Suppressor macrophage treated with lipopolysaccharide for 4 hours (primary cell): ENCODE measurements at places on chromosomes 12 and 14.

GRCh38 chr12:126147321-126147720, 1082.1 kb downstream of the AACS start:
- DNase-seq: no peak

GRCh38 chr12:57726884-57727757, 11.4 kb downstream of the AGAP2 start:
- DNase-seq: no peak

DNA sequence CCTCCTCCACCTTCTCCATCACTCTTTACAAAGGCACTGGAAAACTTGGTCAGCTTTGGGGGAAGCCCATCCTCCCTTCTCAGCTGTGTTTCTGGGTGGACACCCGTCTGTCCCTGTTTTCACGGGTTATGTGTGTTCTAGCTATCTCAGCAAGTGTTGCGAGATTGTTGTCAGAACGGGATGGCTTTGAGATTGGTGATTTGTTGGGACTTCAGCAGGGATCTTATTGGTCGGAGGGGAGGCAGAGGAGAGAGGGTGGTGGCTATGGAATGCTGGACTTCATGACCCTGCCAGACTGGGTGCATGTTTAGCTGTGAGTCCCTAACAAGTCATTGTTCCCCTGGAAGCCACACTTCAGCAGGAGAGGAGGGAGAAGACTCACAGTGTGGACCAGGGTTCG, 2.1 kb downstream of the USP5 start:
- DNase-seq: no peak

DNA sequence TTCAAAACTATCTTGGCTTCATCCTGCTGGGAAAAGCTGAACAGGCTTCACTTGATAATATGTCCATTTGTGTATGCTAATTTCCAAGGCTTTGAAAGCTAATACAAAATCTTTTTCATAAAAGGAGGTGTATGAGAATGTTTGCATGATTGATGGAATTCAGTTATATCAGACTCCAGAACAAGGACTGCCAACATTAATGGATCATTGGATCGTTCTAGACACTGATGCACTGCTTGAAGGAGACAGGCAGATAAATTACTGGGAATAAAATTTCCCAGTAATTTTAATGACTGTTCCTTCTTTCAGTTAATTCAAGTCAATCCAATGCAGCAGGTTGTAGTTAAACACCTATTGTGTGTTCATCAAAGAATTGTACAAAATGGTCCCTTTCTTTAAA, 466 bp downstream of the GPRC5D start:
- no peak for DNase-seq

- DNase-seq: no peak
Measured at GRCh38 chr14:59588101-59588500, 11.5 kb upstream of the CCDC175 start.

- peak; percentile 52 for DNase-seq
Measured at GRCh38 chr14:105067140-105067968, 2.1 kb upstream of the GPR132 start.

DNA sequence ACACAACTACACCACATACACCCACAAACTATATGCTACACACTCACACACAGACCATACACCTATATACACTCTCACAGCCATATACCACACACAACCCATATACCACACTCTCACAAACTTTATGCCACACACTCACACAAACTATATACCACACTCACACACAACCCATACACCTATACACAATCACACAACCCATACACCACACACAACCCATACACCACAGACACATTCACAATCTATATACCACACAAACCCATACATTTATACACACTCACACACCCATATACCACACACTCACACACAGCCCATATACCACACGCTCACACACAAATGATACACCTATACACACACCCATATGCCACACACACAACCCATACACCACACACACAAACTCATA, 163.3 kb downstream of the TMEM121 start:
- DNase-seq: no peak

DNA sequence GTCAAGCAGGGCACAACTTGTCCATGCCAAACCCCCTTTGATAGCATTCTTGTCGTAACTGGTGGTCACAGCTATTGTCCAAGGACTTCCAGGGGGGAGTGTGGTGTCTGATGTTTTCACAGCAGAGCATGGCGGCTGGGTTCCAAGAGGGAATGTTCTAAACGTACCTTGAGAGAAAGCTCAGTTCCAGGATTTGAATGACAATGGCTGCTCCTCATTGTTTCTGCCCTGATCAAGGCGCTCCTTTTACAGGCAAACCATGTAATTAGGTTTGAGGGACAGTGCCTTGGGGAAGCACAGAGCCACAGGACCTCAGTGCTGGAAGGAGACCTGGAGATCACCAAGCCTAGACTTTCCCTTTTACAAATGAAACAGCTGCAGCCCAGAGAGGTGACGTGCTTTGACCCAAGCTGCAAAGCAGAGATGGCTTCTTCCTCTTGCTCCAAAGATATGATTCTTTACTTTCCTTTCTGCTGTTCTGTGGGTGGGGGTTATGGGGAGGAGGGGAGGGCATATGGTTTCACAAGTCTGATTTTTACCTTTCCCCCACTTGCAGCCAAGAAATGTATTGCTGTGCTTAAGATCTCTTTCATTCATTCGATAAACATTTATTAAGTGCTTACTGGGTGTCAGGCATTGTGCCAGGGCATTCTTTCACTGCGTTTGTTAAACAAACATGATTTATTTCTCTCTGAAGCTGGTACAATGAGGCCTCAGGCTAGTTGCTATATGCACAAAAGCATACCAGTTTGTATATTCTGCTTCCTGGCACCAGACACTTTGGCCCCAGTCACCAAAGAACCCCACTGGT, 172.8 kb downstream of the KTN1 start:
- no peak for DNase-seq

DNA sequence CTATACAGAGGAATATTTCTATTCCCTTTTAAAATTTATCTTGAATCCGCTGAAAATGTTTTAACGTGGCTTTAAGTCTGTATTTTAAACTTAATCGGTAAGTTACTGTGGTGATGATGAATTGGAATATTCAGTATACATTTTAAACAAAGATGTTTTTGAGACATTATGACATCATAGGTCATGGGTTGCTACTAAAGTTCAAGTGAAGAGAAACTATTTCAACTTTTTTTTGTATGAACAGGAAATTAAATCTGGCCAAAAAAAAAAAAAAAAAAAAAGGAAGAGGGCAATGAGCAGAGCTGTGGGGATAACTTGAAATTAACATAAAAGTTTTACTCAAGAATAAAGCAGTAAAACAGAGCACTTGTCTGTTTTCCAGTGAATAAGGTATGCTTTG, 109.0 kb downstream of the PLEKHA5 start:
- peak; percentile 65 for DNase-seq

- peak; percentile 19 for DNase-seq
Measured at GRCh38 chr12:89461190-89461589, 63.4 kb downstream of the GALNT4 start.

DNA sequence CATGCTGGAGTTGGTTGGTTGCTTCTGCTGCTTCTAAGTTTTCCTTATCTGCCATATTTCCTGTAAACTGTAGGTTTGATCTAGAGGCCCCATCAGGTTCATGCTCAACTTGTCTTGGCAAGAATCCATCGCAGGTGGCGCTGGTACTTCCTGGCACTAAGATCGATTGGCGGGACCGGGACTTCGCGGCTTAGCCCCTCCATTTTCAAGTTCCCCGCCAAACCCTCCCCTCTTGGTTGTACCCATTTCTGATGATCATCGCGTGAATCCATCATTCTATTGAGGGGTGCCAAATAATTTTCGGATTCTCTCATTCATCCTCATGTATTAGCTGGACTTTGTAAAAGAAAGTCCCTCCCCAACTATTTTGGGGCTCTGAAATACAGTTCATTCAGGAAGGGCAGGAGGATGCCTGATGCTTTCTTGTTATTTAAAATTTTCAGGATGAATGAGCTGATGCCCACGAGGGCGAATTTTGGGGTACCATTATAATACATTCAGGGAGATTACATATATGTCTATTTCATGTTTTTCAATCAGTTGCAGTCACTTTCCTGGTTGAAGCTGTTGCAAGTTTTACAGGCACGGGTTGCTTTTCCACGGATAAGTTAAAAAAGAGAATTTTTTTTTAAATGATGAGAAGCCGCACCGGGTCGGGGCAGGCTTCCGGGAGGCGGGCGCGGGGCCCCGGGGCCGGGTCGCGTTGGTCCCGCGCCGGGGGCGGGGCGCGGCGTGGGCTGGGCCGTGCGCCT, 395 bp upstream of the BRI3BP start:
- peak; percentile 76 for DNase-seq

DNA sequence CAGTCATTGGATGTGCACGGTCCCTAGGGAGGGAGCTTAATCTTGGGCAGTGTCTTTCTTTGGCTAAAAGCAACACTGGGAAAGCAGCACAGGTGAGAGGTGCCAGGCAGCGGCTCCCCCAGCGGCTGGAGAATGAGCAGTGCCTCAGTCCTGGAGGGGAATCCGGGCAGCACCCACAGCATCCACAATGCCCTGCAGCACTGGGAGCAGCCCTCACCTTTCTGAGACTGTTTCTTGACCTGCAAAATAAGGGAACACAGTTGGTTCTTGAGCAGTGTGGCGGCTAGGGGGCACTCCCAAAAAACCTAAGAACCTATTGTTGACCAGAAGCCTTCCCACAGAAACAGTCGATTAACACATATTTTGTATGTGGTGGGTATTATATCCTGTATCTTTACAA, 75.8 kb downstream of the SINHCAF start:
- no peak for DNase-seq

DNA sequence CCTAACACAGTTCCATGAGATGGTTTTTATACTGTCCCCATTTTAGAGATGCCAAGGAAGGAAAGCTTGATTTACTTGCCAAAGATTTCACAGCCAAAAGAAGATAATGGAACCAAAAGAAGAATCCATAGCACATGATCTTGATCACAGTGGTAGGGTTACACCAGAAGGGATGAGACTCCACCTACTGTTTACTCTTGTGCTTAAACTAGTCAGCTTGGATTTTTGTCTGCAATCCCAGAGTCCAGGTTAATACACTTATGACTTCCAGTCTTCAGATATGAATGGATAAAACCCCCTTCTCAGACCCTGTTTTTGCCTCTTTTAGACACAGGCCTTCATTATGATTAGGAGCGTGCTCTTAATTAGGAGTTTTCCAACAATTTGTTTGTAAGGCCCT, 454.2 kb downstream of the AEBP2 start:
- peak; percentile 11 for DNase-seq

GRCh38 chr14:67579040-67579439, 21.0 kb downstream of the PIGH start:
- no peak for DNase-seq

DNA sequence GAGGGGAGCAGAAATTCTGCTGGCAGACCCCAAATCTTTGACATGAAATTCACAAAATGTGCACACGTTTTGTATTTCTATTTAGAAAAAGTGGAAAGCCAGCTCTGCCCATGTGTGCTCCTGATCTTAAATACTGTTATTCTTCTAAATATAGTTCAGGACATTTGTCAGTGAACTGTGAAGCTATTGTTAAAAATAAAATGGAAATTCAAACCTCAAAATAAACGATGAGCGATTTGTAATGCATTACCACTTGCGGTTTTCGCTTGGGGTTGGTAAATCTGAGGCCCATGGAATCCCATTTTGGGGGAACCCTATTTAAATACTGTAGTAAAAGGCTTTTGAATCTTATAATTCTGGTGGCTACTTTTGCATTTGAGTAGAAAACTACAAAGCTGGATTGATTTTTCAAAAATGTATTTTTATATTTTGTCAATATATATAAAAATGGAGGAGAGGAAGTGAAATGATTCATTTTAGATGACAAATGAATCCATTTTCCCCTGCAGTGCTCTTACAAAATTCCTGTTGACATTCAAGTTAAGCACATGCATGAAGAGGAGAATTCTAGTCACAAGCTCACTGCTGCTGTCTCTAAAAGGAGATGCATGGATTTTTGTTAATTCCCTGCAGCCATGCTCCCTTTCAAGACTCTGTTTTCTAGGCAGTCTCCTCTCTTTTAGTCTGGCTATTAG, 47.1 kb downstream of the FLRT2 start:
- peak; percentile 57 for DNase-seq

GRCh38 chr14:96629082-96629481, 126.9 kb downstream of the PAPOLA start:
- no peak for DNase-seq

GRCh38 chr12:7096979-7097378, 4.7 kb upstream of the C1R start:
- DNase-seq: no peak

DNA sequence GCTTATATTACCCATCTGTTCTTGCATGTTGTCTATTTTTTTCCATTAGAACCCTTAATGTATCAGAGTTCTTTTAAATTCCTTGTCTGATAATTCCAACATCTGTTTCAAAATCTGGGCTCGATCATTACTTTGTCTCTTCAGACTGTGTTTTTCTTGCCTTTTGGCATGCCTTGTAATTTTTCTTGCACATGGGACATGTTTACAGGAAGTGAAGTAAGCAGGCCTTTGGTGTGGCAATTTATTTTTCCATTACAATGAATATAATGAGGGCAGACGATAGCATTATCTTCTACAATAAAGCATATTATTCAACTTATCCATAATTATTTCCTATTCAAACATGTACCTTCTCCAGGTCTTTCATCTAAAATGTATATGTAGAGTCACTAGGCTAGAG, 48.3 kb downstream of the STXBP6 start:
- DNase-seq: no peak

DNA sequence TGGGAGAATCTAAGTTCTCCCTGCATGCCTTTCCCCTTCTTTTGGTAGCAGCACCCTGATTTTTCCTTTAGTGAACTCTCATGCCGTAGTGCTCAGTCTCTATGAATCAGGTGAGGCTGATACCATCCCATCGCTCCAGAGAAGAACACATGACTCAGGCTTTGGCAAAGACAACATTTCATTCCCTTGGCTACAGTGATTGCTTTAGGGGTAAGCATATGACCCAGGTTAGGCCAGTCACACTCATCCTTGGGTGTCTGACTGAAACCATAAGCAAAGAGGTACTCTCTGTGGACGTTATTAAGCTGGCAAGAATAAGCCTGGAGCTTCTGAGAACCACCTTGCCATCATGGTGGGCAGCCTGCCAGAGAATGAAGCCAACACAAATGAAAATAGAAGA, 141.8 kb downstream of the MYRFL start:
- no peak for DNase-seq

- DNase-seq: no peak
Measured at GRCh38 chr12:20624718-20625117, 70.4 kb upstream of the SLCO1C1 start.

DNA sequence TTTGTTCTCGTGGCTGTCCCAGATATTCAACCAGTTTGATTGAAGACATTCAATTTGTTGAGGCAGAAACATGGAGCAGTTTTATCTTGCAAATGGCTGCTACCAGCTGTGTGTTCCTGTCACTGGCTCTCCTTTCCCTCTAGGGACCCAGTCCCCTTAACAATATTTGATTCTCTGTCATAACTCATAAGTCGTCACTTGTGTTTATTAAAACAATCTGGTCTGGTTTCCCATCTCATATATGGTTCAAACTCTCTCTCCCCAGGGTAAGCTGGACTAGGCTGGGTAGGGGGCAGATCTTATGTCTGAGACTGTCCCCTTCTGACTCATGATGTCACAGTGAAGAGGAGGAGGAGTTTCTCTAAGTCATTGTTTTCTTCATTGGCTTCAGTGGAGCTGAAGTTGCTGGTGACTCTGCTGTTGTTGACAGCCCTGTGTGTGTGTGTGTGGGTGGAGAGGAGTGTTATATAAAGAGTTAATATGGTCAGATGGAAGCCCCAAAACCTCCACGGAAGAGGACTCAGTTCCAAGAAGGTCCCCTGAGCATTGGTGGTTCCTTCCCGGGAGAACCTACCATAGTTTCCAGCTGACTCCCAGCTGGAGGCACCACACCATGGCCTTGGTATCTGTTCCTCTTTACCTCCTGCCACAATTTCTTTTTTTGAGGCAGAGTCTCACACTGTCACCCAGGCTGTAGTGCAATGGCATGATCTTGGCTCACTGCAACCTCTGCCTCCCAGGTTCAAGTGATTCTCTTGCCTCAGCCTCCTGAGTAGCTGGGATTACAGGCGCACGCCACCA, 16.1 kb upstream of the GNG2 start:
- DNase-seq: peak; percentile 68
